ENCODE measurements at places on chromosomes 4 and X.

- DNase-seq = no peak
Observed at GRCh38 chr4:81650606-81651242, 179.0 kb upstream of the RASGEF1B start.

GRCh38 chr4:159070742-159071141 lies 32.1 kb upstream of the RAPGEF2 start:
- DNase-seq = peak; percentile 12

GRCh38 chrX:41236629-41237028 lies 97.3 kb upstream of the DDX3X start:
- DNase-seq = no peak

DNA sequence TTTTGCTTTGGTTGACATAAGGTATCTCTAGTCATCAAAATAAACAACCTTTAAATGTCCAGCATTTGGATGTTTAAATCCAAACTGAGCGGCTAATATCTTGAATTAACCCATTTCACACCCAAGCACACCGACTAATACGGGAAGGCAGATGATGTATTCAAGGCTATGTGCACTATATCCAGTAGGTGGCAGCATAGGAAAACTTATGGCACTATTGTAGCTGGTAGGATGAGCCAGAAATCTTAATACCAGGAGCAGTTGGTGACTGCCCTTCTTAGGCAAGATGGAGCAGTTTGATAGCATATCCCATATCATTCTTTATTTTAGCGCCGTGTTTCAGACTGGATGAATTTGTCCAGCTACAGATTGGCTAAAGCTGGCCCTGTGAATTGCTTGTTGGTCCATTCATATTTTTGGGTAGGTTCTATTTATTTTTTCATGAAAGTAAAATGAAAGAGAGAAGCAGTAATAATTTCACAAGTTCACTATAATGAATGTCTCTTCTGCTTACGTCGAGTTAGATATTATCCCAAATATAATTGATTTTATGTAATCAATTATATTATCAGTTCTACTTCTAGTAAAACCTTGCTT lies 24.4 kb downstream of the UCHL1 start:
- DNase-seq = no peak

- no peak for DNase-seq
Observed at GRCh38 chr4:96347582-96347981, 507.7 kb downstream of the PDHA2 start.

- no peak for DNase-seq
Observed at GRCh38 chr4:61411241-61411640, 211.1 kb downstream of the ADGRL3 start.

DNA sequence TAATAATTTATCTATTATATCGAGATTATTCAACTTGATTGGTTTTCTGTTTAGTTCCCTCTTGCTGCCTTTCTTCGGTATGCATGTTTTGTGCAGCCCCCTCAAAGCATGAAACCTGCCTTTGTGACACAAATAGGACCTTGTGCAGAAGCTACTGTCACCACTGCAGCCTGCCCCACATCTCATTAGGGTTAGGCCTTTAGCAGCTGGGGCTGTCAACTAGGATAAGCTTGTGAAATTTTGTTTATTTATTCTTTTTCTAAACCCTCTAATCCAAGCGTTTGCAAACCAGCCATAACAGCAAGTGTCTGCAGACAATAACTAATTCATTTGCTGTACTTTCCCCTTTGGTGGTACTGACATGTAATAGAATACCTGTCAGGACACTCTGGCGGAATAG lies 258.9 kb downstream of the RCHY1 start:
- no peak for DNase-seq

- DNase-seq = no peak
Observed at GRCh38 chrX:150983521-150984168, 510 bp downstream of the HMGB3 start.

GRCh38 chrX:13369256-13370030 lies 49.6 kb upstream of the ATXN3L start:
- DNase-seq = no peak

DNA sequence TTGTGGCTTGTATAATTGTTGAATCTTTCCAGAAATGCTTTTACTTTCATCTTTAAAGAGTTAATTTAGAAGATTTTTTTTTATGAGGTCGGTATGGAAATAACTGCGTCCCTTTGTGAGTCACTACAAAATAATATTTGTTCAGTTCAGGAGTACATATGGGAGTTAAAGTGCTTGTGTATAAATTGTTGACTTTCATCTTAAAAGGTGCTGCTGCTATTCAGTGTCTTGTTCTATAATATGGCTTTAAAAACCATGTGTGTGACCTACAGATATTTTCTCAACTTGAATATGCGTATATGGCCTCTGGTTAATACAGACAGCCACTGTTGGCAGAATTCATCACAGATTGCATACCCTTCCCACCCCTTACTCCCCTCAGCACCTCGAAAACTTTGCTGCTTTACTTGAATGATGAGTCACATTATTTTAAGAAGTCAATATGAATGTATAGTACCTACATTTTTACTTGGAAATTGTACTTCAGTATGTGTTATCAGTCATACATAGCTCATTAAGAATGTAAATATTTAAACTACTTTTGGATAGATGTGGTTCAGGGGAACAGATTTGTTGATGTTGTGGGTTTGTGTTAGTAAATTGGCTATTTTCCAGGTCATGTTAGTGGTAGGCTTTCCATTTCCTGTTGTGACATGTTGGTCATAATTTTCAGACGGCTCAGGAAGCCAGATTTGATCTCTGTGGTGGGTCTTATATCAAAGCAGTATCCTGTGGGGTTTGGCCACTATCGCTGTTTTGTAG lies 1.5 kb downstream of the CLCN3 start:
- DNase-seq = no peak

DNA sequence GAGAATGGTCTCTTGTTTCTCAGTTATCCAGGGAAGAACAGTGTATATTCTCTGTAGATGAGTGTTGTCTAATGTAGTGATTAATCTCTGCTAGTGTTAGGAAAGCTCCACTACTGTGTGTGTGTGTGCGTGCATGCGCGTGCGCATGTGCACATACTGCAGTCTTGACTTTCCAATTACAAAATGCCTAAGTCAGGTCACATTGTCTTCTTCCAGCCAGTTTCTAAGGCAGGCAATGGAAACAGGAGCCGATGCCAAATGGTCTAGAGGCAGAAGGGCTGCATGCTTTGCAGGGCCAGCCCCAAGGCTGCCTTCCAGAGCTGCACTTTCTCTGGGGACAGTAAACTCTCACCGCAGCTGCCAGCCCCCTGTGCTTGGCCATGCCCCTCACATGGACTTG lies 30.5 kb upstream of the NAP1L5 start:
- DNase-seq = no peak

DNA sequence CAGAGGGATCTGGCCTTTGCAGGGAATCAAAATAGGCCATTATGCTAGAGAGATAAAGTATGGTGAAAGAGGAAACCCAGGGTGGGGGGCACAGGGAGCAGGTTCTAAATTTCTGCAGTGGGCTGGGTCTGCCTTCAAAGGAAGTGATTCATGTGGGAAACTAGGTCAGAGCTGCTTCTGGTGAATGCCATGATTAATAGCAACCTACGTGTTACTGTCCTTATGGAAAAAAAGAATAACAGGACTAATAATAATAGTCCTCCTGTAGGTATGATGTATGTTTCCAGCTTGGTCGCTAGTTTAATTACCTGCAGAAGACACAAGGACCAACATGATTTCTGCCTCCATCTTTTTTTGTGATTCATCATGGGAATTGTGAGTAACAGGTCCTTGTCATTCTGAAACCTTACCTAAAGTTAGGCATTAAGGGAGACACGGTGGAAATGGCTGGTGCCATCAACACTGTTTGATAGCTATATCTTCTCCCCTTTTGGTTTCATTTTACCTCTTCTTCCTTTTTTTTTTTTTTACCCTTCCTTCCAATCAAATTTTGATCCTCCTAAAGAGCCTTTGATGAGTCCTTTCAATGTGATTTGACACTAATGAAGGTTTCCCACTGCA lies 180.4 kb downstream of the CPEB2 start:
- DNase-seq = no peak

DNA sequence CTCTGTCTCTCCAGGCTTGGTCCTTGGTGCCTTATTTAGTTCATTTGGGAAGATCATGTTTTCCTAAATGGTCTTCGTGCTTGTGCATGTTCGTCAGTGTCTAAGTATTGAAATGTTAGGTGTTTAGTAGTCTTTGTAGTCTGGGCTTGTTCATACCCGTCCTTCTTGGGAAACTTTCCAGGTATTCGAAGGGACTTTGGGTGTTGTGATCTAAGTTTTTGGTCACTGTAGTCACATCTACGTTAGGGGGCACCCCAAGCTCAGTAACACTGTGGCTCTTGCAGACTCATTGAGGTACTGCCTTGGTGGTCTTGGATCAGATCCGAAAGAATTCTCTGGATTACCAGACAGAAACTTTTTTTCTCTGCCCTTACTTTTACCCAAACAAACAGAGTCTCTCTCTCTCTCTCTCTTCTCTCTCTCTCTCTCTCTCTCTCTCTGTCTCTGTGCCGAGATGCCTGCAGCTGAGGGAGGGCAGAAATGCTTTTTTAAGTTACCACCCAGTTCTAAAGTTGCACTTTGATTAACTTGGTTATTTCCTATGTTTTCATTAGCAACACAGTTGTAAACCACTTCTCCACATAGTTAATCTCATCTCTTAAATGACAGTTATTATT lies 67.6 kb upstream of the SLC7A3 start:
- DNase-seq = peak; percentile 21

GRCh38 chrX:154018518-154019060 lies 1.1 kb downstream of the IRAK1 start:
- no peak for DNase-seq

GRCh38 chr4:149589826-149590225 lies 225.8 kb downstream of the IQCM start:
- no peak for DNase-seq

- DNase-seq = no peak
Observed at GRCh38 chr4:113998531-113998930, 19.1 kb upstream of the ARSJ start.

GRCh38 chrX:10077425-10078188 lies 79.2 kb upstream of the CLCN4 start:
- DNase-seq = no peak

- DNase-seq = no peak
Observed at GRCh38 chr4:54695788-54696187, 38.0 kb downstream of the KIT start.

DNA sequence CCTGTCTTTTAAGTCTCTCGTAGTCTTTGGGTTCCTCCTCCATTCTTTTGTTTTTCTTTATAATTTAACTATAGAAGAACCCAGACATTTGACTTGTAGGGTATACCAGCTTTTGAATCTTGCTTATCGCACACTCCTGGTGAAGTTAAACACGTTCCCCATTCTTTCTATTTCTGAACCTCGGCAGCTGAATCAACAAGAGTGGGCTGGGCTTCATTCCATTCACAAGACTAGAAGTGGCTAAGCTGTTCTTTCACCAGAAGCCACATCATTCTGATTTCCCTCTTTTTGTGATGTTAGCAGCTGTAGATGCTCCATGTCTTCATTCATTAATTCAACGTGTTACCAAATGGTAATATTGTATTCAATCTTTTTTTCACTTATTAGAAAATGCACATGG lies 167.9 kb downstream of the CORIN start:
- DNase-seq = no peak

DNA sequence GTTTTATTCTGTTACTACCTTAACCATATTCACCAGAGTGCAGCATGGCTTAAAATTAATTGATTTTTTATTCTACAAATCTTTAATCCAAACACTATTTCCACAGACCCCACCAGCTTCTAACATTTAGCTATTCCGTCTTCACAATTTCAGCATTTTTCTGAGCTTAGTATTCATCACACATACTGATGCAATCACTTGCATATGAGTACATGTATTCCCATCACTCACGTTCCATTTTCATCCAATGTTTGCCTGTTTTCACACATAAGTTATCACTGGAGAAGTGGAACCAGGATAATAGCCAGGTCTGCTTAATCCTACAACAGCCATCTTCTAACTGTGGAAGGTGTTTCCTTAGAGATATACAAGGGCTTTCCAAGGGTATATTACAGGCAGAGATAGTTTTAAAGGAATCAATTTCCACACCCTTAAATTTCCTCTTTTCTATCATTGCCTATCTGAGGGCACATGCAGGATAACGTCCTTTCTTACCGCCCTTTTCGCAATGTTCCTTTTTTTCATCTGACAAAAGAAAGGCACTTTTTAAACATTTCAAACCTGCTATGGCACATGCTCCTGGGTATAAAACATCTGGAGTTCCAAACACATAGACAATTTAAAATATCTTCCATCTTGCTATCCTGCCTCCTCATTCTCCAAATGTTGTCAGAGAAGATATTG lies 115.8 kb downstream of the CORIN start:
- no peak for DNase-seq

DNA sequence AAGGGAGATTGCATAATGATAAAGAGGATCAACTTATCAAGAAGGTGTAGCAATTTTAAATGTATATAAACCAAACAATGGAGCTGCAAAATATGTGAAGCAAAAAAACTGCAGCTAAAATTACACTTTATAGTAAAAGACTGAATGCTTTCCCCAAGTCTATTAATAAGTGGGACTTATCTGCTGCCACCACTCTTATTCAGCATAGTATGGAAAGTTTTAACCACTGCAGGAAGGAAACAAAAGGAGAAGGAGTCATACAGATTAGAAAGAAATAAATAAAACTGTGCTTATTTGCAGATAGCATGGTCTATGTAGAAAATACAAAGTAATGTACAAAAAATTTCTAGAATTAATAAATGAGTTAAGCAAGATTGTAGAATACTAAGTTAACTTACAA lies 94.1 kb upstream of the GK2 start:
- no peak for DNase-seq

- no peak for DNase-seq
Observed at GRCh38 chr4:168685136-168685809, 188.4 kb downstream of the PALLD start.

DNA sequence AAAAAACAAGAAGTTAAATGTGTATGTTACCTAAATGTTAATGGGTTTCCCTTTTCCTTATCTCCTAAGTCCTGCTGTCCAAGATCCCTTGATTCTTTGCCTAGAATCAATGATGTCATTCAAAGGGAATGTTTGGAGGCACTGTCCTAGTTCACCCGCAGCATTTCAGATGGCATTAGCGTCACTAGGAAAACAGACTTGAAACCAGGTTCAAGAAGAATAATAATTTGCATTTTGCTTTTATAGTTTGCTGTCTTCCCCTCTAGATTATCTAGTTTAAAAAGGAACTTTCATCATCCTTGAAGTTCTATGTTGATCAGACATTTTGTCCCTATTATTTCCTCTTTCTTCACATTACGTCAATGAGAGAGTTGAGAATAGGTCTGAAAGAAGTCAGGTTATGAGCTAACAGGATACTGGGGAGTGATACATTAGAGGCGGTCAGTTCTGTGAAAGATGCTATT lies 234.1 kb upstream of the PGRMC2 start:
- DNase-seq = no peak

- no peak for DNase-seq
Observed at GRCh38 chrX:100980608-100981497, 11.3 kb downstream of the ARL13A start.

DNA sequence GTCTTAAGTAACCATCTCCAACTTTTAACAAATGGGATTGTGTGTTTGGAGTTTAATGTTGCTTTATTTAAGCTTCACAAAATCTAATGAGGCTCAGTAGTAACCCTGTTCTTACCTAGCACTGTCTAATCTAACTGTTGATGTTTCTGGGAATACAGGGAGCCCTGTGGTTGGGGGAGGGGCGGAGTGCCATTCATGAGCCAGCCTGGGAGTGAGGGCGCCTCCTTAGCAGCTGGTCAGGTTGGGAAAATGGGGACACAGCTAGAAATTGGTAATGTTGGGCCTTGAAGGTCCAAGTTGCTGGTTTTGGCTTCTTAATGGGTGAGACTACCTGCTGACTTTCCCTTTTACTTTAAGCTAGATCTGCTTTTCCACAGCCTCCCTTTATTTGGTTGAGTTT lies 22.9 kb upstream of the TADA2B start:
- DNase-seq = no peak

GRCh38 chrX:40866893-40867292 lies 131.6 kb upstream of the MED14 start:
- DNase-seq = no peak

- DNase-seq = no peak
Observed at GRCh38 chrX:16188687-16189086, 21.4 kb downstream of the MAGEB17 start.
